ENCODE measurements at places on chromosomes 3 and 15.

DNA sequence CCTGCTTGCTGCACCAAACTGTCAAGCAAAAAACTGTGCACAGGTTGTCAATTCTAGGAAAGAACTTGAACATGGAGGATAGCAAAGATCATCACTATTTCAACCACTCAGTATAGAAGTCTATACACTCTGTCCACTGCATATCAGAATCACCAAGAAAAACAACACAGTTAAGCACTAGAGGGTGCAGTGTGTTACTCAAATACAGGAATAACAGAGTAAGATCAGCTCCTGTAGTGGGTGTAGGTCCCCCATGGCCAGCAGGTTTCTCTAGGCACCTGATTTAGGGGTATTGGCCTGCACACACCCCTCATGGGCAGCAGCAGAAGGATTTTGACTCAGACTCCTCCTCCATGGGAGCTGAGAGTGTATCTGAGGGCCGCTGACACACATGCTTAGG is 464.1 kb downstream of the EPHA6 start:
- DNase-seq: no peak

GRCh38 chr3:126026761-126027160 is 57.2 kb downstream of the SLC41A3 start:
- no peak for DNase-seq

- no peak for DNase-seq
Observed at GRCh38 chr15:47784820-47785219, 67.5 kb downstream of the SEMA6D start.

GRCh38 chr3:159798951-159799350 is 189.7 kb upstream of the IL12A start:
- no peak for DNase-seq

DNA sequence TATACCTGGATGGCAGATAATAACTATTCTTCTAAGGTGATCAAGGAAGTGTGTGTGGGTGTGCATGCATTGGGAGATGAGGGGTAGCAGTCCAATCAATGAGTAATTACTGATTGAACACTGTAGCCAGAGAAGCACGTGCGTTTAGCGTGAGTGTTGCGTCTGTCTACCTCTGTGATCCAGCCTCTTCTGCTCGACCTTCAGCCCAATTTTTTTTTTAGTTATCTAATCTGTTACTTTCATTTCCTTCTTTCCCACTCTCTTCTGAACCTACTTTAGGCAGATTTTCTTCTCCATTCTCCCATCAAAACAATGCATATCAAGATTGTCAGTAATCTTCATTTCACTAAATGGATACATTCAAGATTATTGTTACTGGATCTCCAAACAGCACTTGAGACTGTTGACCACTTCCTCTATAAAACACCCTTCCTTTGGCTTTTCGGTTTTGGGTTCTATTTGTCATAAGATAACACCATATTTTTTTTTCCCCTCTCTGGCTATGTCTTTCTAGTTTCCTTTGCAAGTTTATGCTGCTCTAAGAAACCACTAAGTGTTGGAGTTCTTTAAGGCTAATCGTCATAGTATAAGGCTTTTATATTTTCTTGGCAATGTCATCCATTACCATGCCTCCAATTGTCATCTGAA is 41.0 kb downstream of the MCTP2 start:
- DNase-seq: no peak

GRCh38 chr3:107512108-107512507 is 10.7 kb upstream of the BBX start:
- DNase-seq: no peak

DNA sequence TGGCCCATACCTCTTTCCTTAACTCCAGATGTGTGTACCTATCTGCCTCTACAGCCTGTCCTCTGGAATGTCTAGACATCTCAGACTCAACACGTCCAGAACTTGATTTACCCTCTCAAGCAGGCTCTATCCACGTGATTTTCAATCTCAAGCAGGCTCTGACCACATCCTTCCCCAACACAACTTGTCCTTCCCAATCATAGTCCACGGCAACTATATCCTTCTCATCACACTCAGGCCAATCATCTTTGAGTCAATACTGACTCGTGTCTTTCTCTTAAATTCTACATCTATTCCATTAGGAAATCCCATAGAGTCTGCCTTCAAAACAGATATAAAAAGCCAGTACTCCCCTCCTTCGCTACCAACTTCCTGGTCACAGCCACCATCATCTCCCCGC is 70.4 kb downstream of the FOXP1 start:
- no peak for DNase-seq

DNA sequence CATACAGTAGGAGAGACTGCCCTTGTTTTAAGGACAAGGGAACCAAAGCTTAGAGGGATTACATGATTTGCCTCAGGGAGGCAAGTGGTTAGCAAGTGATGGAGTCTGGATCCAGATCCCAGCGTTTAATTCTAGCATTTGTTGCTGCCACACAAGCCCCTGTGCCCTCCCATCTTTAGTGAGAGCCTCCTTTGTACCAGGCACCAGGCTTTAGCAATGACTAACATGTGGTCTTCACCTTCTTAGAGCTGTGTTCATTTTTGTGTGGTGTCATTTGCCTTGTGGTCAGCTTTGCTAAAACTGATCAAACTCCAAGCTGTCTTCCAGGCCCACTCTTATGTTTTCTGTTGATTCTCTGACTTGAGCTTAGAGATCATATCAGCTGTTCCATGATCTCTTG is 290.5 kb downstream of the RPLP1 start:
- no peak for DNase-seq

- DNase-seq: no peak
Observed at GRCh38 chr15:84894736-84895425, 10.4 kb downstream of the SLC28A1 start.

GRCh38 chr15:56234804-56235203 is 8.9 kb downstream of the RFX7 start:
- DNase-seq: no peak

- no peak for DNase-seq
Observed at GRCh38 chr3:60024400-60024799, 974.6 kb upstream of the CFAP20DC start.

DNA sequence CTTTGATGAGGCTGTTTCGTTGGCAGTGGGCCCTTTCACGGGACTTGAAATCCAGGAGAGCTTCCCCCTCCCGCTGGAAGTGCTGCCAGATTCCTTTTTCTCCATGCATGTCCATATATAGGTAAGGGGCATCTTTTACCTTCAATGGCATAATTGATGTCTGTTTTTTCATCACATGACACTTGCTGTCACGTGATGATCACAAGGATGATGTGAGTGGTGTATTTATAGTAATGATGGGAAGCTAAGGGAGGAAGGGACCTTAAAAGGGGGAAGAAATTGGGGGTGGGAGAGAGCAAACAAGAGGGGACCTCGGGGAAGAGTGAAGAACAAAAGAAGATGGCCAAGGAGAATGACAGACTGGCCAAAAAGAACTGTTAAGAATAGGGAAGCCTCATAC is 11.3 kb upstream of the SUSD5 start:
- DNase-seq: no peak

GRCh38 chr15:92565351-92566125 is 90.0 kb downstream of the FAM174B start:
- DNase-seq: no peak

- peak; percentile 23 for DNase-seq
Observed at GRCh38 chr3:150055332-150055731, 84.6 kb upstream of the PFN2 start.

GRCh38 chr15:88029696-88030095 is 226.8 kb downstream of the NTRK3 start:
- DNase-seq: no peak

DNA sequence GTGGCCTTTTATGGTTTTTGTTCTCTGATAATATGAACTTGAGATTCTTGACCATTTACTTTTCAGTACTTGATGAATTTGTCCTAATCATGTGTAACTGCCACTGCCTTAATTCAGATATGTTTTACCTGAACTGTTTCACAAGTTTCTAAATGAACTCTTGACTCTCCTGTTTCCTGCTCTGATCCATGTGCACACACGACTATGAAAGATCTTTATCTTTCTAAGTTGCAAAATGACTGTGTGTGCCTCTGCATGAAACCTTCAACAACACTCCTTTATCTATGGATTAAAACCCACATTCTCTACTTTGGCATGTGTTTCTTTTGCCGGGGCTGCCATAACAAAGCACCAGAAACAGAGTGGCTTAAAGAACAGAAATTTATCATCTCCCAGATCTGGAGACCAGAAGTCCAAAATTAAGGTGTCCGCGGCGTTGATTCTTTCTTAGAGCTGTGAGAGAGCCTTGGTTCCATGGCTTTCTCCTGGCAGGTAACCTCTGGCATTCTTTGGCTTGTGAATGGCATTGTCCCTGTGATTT is 275.0 kb downstream of the ADAMTSL3 start:
- no peak for DNase-seq

DNA sequence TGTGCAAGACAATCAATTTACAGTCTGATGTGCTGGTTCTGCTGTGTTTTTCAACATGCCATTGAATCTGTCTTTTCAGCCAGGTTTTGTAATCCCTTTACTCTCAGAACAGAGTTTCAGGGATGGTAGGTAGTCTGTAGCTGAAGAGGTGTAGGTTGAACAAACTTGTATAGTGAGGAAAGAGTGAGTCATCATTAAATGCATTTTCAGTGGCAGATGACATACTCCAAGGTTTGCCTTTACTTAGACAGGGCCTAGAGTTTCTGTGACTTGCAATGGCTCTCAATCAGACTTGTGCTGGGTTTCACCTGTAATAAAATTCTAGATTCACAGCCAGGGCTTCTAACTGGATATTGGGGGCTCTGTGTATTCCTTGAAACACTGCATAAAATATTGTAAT is 94.6 kb downstream of the CYP19A1 start:
- no peak for DNase-seq

GRCh38 chr3:148975696-148976095 is 15.6 kb upstream of the GYG1 start:
- no peak for DNase-seq

- DNase-seq: no peak
Observed at GRCh38 chr3:121295979-121296378, 249.8 kb downstream of the POLQ start.

GRCh38 chr15:33315044-33315443 is 4.3 kb downstream of the RYR3 start:
- no peak for DNase-seq

GRCh38 chr15:71043373-71043772 is 71.9 kb upstream of the THSD4 start:
- no peak for DNase-seq

DNA sequence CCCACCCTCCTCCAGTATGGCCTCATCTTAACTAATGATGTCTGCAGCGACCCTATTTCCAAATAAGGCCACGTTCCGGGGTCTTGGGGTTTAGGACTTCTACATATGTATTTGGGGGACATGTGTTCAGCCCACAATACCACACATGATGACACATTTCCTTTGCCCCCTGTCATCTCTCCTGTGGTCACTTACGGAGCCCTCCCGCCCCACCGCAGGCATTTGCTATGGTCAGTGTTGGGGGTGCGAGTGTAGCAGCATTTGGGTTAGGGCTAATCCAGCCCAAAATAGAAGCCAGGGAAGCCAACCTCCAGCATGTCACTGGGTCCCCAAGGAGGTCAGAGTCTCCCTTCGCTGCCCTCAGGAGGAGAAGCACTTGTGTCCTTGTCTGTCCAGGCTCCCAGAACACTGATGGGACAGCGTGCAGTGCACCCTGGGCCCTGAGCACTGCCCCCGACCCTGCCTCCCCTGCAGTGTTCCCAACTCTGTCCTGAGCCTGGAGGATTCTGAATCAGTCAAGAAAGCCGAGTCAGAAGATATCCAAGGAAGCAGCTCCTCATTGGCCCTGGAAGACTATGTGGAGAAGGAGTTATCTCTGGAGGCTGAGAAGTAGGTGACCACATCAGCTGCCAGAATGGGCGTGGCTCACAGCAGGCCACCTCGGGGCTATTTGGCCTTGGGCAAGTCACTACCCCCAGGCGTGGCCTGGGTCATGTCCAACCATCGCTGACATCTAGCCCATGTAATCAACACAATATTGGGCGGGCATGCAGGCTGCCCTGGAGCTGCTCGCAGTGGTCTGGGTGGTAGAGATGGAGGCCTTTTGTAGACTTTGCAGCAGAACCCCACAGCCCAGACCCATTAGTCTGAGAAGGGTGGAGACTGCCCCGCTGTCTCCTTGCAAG is 46.9 kb upstream of the FGD5 start:
- DNase-seq: no peak

DNA sequence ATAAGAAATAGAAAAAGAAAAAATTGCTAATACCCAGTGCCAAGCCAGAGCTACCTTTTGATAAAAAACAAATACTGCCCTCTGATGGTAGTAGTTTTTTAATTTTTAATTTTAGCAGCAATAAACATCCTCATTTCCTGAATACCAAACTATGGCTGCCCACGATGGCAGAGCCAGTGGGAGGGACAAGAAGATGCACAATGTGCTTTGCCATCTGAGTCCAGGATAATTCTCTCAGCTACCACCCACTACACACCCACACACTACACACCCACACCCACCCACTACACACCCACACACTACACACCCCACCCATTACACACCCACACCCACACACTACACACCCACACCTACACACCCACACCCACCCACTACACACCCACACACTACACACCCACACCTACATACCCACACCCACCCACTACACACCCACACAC is 17.8 kb downstream of the CEP19 start:
- DNase-seq: peak; percentile 35

DNA sequence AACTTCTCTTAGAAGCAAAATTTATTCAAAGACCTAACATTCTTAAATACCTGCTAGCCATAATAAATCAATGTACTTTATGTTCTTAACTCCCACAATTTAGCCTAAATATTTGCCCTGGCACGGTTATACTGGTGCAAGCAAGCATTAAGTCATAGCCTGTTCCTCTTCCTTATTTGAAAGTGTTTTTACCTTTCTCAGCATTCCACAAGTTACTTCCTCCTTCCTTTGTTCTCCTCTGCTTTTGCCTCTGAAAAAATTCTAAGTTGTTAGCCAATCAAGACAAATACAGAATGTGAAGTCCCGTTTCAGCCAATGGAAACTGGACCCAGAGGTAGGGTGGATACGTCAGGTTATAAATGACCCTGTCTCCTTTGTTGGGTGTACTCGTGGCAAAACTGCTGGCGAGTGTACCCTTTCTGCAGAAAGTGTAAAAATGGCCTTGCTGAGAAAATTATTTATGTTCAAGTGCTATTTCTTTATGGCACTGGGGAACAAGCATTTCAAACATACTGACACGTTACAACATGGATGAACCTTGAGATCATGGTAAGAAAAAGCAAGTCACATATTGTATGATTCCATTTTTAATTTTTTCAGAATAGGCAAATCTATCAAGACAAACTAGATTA is 3.1 kb upstream of the TATDN2 start:
- DNase-seq: no peak

- no peak for DNase-seq
Observed at GRCh38 chr3:136631424-136631823, 120.8 kb downstream of the STAG1 start.

- DNase-seq: no peak
Observed at GRCh38 chr3:171285287-171285686, 174.9 kb downstream of the TNIK start.

- DNase-seq: no peak
Observed at GRCh38 chr3:170761103-170761502, 108.9 kb downstream of the RPL22L1 start.

GRCh38 chr15:99305761-99306505 is 54.7 kb downstream of the LRRC28 start:
- peak; percentile 44 for DNase-seq

DNA sequence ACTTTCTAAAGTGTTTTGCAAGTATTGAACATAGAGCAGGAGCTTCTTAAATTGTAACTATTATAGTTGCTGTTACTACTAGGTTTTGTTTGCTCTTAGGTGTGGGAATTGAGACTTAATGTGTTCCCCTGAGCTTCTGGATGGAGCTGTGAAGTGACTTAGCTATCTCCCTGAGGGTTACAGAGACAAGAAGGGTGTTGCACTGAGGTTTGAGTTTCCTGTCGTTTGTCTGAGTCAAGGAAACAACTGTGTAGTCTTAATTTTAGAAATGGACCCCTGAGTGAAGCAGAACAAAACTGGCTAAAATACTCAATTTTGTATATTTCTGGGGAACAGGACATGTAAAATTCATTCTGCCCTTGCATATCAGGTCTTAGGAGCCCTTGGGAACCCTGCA is 20.4 kb downstream of the TTC21A start:
- DNase-seq: no peak

Measured in DMS79 treated with DMSO at 0.1 percent for 48 hours (cell line).